ENCODE measurements at places on chromosomes 16 and 17. TPM values are rescaled to one million over a fixed set of nuclear protein-coding genes. Genes with fewer than 3 reads are reported as not detected.

Gene NFATC3
- 102 TPM for polyA plus RNA-seq

Gene SP6
- not detected for polyA plus RNA-seq

Gene KRT20
- not detected for polyA plus RNA-seq

Gene RNF157
- polyA plus RNA-seq = 10.5 TPM

Gene RAB11FIP3
- polyA plus RNA-seq = 1.3 TPM

All from naive thymus-derived CD8-positive, alpha-beta T cell (primary cell).